Stimulated activated CD4-positive, alpha-beta T cell treated with anti-CD3 and anti-CD28 coated beads, Interleukin-12 subunit alpha, Interleukin-12 subunit beta, amount 100 ng/mL, for 48 hours (primary cell): ENCODE measurements at places on chromosomes 3 and 15.

GRCh38 chr3:17412950-17413530 lies 329.4 kb downstream of the TBC1D5 start:
- no peak for DNase-seq

DNA sequence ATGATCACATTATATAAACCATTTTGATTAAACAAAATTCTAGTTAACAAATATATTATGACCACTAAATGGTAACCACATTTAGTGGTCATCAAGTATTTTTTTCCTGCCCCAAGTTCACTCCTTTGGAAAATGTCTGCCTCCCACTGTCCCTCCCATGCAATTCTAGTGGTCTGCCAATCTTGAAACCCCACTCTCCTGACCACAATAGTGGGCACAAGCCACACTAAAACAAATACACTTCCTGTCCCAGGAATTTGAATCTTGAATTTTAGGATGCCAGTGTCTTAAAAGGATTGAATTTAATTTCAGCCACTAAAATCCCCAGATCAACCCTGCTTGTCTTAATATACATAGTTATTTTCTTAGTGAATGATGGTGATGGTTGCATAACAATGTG lies 14.0 kb upstream of the GPR156 start:
- DNase-seq: no peak

- DNase-seq: no peak
These were observed 352.6 kb upstream of the TGFBR2 start for GRCh38 chr3:30253832-30254231.

GRCh38 chr3:42911551-42911950 lies 5.6 kb downstream of the ZNF662 start:
- DNase-seq: no peak

GRCh38 chr3:189534531-189534930 lies 96.7 kb upstream of the TP63 start:
- DNase-seq: no peak

DNA sequence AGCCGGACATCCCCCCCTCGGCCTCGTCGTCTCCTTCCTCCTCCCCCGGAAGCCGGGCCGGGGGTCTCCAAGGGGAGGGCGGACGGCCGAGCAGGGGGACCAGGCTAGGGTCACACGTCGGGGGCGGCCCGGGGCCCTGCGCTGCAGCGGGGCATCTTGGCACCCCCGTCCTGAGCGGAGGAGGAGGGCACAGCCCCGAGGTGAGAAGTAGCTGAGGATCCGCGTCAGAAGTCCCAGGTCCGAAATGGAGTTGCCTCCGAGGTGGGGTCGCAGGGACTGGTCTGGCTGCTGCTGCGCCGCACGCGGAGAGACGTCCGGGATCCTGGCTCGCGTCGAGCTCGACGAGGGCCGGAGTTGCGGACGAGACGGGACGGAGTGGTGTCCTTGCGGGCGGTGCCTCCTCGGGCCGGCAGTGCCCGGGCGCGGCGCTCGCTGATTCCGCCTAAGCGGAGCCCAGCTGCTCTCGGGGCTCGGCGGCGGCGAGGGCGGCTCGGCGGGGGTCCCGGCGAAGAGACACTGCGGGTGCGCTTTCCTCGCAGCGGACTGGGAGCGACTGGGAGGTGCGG lies at the start of gene ADCY5:
ADCY5 (minus strand) TSS at position 555 of the 566 bp plus-strand sequence; CDS start at position 10, 545 bp downstream.
- no peak for DNase-seq

DNA sequence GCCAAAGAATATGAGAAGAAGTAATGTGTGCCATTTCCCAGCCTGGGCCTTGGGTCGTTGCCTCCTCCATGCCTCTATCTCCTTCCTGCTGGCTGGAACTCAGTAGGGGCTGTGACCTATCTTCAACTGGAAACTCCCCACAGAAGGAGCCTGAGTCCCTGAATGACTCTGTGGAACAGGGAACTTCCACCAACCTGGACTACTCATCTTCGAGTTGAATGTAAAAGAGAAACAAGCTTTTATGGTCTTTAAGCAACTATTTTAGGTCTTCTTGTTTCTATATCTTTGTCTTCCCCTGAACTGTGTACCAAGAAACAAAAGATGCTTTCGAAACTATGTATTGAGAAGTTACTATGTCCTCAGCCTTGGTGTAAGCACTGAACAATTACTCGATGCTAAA lies 355.3 kb upstream of the NR2F2 start:
- no peak for DNase-seq

GRCh38 chr3:30155755-30156154 lies 450.6 kb upstream of the TGFBR2 start:
- DNase-seq: no peak

DNA sequence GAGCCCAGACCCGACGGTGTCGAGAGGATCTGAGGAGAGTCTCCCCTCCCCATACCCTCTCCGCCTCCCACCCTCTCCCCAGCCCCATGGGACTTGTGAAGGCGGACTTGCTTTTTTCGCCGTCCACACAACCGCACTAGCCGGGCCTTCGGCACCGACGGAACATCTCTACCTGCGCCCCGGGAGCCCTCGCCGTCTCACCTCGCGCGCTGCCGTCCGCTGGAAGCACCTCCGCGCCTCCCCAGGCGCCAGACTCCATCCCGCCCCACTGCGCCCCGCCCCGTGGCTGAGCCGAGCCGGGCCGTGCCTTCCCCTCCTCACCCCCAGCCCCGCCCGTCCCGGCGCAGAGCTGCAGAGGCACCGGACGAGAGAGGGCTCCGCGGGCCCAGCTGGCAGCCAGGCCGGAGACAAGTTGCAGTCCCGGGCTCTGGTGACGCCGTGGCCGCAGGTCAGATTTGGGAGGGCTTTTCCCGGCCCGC lies at the start of the genes DUOX1 and DUOXA1:
DUOX1 (plus strand) TSS at position 344 of the 479 bp plus-strand sequence. CDS start 1,973 bp downstream, outside the sequence.
DUOXA1 (minus strand) TSS at position 229 of the 479 bp plus-strand sequence. CDS start 6,865 bp downstream, outside the sequence.
- no peak for DNase-seq

DNA sequence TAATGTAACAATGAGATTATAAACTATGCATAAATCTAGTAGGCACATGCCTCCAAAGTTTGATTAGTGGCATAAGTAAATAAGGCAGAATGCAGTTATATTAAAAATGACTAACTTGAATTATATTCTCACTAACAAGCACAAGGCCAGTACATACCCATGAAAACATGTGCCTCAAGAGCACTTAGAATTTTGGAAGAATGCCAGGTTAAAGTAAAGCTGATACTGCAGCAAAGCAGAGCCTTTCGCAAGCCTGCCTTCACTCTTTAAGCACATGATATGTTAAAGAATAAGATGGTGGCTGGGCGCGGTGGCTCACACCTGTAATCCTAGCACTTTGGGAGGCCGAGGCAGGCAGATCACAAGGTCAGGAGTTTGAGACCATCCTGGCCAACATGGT lies 49.0 kb downstream of the KBTBD12 start:
- no peak for DNase-seq

DNA sequence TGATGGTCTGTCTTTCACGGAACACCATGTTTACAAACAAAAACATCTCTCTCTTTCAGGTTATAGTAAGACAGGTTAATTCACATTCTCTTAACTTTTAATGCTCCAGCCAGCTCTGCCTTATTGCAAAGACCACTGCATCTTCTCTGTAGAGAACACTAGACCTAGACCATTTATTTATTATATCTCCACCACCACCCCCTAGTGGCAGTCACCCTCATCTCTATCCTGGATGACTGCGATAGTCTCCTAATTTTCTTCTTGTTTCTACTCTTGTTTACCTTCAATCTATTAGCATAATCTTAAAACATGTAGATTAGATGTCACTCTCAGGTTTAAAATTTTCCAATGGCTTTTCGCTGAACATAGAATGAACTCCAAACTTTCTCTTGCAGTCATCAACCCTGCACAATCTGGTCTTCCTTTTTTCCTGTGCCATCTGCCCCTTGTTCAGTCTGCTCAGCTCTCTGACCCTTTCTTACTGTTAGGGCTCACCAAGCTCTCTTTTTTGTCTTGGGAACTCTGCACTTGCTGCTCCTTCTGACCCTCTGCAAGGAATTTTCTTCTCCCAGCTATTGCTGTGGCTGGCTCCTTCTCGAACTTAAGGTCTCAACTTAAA lies 155.6 kb downstream of the SQOR start:
- no peak for DNase-seq

- no peak for DNase-seq
These were observed 42.0 kb downstream of the RORA start for GRCh38 chr15:61186905-61187741.

DNA sequence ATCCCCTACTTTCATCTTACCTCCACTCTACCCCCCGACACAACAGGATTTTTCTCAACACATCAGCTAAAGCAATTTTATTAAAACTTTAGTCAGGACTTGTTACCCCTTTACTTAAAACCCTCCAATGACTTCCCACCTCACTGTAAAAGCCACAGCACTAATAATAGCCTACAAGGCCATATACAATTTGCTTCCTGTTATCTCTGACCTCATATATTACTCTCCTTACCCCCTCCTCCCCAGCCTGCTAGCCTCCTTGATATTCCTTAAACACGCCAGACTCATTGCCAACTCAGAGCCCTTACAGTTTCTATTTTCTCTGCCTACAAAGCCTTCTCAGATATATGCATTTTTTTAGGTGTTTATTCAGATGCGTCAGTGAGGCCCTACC lies 54.4 kb downstream of the DCUN1D1 start:
- DNase-seq: no peak

DNA sequence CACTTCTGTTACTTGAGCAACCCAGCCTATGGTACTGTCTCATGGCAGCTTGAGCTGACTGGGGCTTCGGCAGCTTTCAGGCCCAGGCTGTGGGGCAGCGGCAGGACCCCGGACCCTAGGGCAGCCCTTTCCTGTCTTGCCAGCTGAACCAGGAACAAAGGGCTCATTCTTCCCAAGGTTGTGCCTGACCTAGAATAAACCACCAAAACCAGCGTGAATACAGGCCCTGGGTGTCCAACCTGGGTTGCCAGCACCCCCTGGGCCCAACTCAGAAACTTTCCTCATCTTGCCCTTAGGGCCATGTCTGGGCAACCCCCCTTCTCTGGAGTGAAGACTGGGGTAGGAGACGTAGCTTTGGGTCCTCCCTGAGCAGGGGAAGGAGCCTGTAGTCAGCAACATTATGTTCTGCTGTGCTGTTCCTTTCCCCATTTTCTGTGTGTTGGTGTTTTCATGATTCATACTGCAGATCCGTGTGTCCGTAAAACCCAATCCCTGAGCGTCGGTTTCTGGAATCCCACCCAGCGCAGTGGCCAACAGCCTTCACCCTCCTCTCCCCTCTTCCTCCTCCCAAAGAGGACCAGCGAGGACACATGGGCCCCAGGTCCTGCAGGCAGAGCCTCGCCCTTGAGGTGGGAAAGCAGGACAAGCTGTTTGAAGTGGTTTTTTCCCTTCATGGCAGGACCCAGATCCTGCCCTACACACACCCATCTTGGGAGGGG lies 33.5 kb downstream of the TKT start:
- DNase-seq: no peak

GRCh38 chr3:66149269-66149668 lies 71.5 kb upstream of the SLC25A26 start:
- DNase-seq: no peak

- DNase-seq: no peak
These were observed 6.0 kb downstream of the CCDC80 start for GRCh38 chr3:112634786-112635541.

- DNase-seq: no peak
These were observed 8.6 kb downstream of the LTF start for GRCh38 chr3:46456118-46456517.

DNA sequence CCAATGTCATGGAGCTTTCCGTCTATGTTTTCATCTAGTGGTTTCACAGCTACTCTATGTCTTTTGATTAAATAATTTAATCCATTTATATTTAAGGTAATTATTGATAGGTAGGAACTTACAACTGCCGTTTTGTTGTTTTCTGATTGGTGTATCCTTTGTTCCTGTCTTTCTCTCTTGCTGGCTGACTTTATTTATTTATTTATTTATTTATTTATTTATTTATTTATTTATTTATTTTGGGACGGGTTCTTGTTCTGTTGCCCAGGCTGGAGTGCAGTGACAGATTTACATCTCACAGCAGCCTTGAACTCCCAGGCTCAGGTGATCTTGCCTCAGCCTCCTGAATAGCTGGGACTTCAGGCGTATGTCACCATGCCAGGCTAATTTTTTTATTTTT lies 299.2 kb upstream of the COL8A1 start:
- no peak for DNase-seq

- no peak for DNase-seq
These were observed 56.5 kb downstream of the OTOL1 start for GRCh38 chr3:161552984-161553560.

- no peak for DNase-seq
These were observed 98.1 kb upstream of the FOXB1 start for GRCh38 chr15:59906046-59906445.

DNA sequence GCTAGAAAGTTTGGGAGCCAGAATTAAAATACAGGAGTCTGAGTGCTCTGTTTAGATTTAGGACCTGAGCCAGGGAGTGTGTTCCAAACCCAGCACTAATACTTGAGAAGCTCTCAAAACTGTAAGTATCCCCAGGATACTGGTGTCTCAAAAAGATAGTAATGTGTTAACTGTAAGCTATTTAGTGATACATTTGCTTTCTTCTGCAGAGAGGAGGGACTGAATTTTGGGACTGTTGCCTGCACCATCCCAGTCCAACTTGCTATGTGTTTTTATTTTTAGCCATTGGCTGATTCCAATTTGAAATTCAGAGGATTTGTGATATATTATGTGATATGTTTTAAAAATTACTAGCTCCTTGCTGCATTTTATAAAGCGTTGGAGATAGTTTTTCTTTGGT lies 31.5 kb downstream of the UBE2E1 start:
- DNase-seq: no peak

DNA sequence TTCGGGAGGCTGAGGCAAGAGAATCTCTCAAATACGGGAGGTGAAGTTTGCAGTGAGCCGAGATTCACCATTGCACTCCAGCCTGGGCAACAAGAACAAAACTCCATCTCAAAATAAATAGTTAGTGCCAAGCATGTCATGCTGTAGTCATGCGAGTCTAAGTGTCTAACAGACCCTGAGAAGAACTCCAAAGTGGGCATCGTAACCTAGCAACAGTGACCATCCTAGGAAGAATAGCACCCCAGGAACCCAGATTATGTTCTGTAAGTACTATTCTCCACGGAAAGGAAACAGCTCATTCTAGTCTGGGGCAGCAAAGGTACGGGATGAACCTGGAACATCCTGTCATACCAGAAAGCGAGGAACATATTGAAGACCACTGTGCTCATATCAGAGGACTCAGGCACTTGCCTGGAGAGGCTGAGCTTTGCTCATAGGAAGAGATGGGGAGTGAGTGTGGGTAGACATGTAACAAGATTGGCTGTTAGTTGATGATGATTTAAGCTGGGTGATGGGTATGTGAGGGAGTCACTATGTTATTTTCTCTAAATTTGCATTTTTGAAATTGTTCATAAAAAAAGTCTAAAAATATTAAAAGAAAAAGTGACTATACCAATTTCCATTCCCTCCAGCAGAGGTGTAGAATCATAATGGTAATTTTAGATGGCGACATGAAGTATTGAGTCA lies 31.7 kb downstream of the BCL2L10 start:
- DNase-seq: no peak

- DNase-seq: no peak
These were observed 79.8 kb downstream of the ABHD5 start for GRCh38 chr3:43770426-43771103.

GRCh38 chr15:47523681-47524475 lies 193.4 kb upstream of the SEMA6D start:
- DNase-seq: no peak

- no peak for DNase-seq
These were observed 184.8 kb downstream of the LSAMP start for GRCh38 chr3:116260491-116260890.
